GF-D8 (cell line): ENCODE measurements at places on chromosomes 3 and 15.

GRCh38 chr3:135128818-135129217 lies 333.8 kb downstream of the EPHB1 start:
- no peak for DNase-seq

- DNase-seq: no peak
Measured at GRCh38 chr3:135050536-135050935, 255.5 kb downstream of the EPHB1 start.

DNA sequence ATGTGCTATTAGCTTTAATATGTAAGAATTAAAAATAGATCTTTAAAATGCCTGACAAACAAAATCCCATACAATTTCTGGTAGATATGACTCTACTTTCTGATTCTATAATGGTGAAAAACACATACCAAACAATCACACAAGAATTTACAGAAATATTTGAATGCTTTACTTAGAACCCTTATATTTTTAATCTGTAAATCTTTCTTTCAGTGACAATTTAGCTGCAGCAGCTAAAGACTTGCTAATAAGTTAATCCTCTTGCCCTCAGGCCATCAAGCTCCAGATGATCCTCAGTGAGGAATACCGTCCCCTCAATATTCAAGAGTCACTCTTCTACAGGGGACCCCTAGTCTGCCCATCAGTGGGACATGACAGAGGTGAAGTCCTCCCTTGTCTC lies 55.6 kb downstream of the C3orf80 start:
- no peak for DNase-seq

GRCh38 chr3:64033069-64033468 lies 9.8 kb upstream of the PSMD6 start:
- no peak for DNase-seq

DNA sequence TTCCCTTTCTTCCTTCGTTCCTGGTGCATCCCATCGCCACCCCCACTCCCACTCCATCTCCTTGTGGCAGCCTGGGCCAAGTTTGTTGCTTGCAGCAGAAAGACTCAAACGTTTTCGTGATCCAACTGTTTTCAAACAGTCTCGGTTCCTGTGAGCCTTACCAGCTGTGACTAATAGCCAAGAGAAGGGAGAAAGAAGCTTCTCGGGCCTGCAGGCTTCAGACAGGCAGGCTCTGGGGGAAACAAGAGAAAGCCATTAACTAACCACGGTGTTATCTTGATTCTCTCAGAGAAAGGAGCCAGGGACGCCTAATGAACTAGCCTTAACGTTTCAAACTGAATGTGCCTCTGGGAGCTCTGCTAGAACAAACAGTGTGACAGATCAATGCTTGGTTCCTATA lies 742.0 kb downstream of the NR2F2 start:
- no peak for DNase-seq

DNA sequence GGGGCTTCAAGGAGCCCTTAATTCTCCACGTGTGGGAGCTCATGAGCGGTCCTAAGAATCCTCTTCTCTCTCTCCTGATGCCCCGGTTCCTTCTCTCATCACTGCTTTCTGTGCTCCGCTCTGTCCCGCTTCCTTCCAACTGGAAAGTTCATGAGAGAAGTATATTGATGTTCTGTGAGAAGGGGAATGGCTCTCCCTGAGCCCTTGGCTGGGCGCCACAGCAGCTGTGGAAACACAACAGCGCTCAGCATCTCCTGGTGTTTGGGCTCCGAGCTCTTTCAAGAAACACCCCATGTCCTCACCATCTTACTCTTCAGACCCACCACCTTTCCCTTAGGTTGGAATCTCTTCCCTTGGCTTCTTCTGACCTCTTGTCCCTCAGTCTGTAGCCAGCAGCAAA lies 161.7 kb downstream of the VGLL4 start:
- no peak for DNase-seq

GRCh38 chr3:66314455-66314854 lies 93.7 kb downstream of the SLC25A26 start:
- DNase-seq: no peak

GRCh38 chr3:11604139-11604892 lies 39.4 kb downstream of the VGLL4 start:
- no peak for DNase-seq

- DNase-seq: no peak
Measured at GRCh38 chr3:15514663-15515340, 6.7 kb downstream of the COLQ start.

DNA sequence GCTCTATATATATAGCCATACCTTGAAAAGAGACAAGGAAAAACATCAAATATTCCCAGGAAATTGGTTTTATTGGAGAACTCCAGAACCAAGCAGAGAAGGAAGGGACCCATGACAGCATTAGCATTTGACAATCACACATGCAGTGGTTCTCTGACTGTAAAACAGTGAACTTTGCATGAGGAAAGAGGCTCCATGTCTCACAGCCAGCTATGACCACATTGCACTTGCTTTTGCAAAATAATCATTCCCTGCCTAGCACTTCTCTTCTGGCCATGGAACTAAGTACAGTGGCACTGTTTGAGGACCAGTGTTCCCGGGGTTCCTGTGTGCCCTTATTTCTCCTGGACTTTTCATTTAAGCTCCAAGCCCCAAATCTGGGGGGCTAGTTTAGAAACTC lies 85.5 kb downstream of the TGFBR2 start:
- DNase-seq: no peak

DNA sequence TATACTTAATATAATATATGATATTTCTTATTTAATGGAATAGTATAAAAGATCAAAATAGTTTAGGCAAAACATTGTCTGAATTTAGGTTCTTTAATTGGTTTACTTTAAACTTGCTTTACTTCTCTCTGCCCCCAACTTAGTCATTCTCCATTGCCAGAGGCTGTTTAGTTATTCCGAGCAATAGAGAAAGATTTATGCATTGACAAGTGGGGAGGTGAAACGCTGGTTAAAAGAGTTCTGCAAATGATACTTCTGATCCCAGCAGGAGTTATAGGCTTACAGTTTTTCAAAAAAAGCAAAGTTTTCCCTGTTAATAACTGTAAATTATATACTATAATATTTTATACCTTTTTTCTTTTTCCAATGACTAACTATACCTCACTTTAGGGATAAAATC lies 145.4 kb downstream of the EPHA3 start:
- DNase-seq: no peak

- DNase-seq: no peak
Measured at GRCh38 chr3:60142009-60142408, 1092.2 kb upstream of the CFAP20DC start.

DNA sequence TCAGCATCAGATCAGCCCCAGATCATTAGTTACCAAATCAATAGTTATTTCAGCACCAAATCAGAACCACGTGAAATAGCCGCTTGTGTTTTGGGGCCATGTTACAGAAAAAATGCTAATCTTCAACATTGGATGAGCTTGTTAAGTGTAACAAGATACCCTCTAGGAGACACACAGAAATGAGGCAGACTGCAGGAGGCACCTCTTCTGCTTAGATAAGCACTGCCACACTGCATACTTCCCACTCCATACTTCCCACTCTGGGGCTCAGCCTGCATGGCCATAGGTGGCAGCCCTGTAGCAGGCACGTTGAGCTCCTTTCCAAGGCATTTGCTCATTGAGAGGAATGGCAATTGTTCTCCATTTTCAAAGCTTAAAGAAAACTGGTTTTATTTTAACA lies 73.3 kb downstream of the CHCHD6 start:
- DNase-seq: no peak

DNA sequence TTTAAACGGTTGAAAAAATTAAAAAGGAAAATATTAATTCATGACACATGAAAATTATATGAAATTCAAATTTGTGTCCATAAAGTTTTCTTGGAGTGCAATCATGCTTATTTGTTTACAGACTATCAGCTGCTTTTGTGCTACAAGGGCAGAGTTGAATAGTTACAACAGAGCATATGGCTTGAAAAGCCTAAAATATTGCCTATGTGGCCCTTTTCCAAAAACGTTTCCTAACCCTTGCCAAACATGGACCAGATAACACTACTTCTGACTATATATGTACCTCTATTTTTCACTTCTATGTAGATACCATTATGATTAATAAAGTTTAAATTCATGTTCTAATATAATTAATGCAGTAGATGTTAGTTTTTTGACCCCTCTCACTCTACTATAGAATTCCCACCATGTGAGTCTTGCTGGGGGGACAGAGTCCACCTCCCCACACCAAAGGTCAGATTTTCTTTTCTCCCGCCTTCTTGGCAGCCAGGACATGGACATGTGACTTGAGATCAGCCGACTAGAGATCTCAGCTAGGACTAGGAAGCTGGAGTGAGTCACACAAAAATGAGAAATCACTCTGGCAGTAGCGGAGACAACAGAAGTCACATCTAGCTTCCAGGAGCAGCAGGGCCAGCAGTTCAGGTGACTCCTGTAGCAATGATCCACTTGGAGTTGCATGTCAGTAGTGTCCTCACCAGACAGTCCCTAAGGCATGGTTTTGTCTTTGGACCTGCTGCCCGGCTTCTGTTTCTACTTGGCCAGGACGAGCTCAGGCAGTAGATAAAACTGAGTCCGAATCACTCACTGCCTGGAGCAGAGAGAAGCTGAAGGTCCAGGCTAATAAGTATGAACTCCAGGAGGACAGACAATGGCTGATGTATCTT lies 22.4 kb downstream of the CIAO2A start:
- DNase-seq: no peak

- no peak for DNase-seq
Measured at GRCh38 chr3:160998581-160998980, 106.6 kb downstream of the B3GALNT1 start.

DNA sequence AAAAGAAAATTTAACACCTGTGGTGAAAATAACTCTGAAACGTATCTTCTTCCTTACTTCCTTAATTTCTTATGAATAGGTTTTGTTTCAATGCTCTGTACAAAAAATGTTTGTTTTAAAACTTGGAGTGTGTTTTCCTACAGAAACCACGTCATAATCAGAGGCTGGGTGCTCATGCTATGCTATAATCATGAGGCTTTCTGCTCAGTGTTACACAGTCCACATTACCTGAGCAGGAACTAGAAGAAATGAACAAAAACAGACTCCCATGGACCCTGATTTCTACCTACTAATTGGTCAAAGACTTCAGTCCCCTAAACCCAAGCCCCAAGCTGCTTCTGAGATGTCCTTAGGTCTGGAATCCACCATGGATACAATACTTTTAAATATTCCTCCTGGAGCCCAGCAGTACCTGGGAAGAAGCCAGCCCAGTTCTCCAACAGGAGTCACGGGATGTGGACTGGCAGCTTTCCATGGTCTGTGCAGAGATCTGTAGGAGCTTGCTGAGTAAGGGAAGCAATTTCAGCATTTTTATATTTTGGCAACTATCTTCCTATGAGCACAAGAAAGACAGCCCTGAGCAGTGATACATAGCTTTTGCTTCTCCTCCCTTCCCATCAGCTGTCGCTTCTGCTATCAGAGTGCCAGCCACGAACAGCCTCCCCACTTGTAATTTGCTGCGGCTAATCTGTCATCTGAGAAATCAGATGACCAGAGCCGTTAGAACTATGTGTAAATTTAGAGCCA lies 65.6 kb downstream of the WDR72 start:
- no peak for DNase-seq

DNA sequence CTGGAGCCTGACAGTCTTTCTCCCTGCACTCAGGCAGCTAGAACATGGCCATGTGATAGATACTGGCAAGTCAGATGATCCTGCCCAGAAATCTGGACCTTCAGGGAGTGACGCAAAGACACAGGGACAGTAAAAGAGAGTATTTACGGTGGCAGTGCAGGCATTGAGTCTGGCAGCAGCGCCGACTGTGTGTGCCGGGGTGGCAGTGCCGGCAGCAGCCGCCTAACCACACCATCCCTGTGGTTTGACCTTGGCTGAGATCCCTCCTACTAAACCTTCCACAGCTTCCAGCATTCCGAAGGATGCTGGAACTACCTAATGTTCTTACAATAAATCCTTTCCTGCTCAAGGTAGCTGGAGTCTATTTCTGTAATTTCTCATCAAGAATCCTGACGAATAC lies 4.6 kb upstream of the TSPAN3 start:
- no peak for DNase-seq

GRCh38 chr3:67312155-67312554 lies 314.0 kb downstream of the KBTBD8 start:
- DNase-seq: no peak

GRCh38 chr3:76509179-76509830 lies 530.6 kb upstream of the ROBO2 start:
- no peak for DNase-seq

DNA sequence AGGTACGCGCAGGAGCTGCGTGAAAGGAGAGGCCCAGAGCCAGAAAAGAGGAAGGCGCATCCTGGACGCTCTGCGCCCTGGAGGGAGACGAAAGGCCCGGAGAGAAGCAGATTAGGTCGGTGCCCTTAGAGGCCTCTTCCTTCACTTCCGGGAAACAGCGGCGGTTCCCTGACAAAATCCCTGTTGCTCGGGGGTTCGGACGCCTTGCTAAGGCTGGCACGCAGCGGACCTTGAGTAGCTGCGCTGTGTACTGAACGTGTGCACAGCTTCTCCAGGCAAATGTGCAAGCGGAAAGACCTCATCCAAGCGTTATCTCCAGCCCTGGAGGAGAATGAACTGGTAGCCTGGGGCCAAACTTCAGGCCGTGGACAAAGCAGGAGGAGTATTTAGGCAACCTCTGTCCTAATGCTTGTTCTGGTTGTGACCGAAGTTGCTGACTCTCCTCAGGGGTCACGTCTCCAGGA lies 3.0 kb upstream of the SOX14 start:
- no peak for DNase-seq

DNA sequence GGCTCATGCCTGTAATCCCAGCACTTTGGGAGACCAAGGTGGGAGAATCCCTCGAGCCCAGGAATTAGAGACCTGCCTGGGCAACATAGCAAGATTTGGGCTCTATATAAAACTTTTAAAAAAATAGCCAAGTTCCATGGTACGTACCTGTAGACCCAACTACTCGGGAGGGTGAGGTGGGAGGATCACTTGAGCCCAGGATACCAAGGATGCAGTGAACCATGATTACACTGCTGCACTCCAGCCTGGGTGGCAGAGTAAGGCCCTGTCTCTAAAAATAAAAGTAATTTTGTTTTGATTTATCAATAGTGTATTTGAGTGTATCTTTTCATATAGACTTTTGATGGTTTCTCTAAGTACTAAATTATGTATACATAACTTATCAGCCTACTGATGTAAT lies 63.1 kb downstream of the LSM3 start:
- no peak for DNase-seq

DNA sequence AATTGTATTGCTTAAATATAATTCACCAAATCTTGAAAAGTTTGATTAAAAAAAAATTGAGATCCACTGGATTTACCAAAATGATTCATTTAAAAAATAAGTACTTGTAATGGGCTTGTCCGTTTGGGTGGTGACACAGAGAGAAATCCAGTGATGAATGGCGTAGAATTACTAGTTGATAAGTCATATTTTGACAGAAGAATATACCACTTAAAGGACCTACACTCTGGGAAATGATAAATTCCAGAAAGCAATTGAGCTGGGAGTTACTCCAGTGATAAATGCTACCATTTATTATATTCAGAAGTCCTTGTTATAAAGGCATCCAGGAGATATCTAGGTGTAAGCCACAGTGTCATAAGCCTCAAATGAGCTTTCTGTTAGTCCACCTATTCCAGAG lies 141.8 kb upstream of the CFAP20DC start:
- DNase-seq: no peak

GRCh38 chr15:53739651-53740050 lies 19.8 kb downstream of the WDR72 start:
- no peak for DNase-seq
